GM12864 (cell line): ENCODE measurements at places on chromosomes 3 and 15.

GRCh38 chr15:48899793-48900192 lies 21.9 kb downstream of the EID1 start:
- no peak for DNase-seq

DNA sequence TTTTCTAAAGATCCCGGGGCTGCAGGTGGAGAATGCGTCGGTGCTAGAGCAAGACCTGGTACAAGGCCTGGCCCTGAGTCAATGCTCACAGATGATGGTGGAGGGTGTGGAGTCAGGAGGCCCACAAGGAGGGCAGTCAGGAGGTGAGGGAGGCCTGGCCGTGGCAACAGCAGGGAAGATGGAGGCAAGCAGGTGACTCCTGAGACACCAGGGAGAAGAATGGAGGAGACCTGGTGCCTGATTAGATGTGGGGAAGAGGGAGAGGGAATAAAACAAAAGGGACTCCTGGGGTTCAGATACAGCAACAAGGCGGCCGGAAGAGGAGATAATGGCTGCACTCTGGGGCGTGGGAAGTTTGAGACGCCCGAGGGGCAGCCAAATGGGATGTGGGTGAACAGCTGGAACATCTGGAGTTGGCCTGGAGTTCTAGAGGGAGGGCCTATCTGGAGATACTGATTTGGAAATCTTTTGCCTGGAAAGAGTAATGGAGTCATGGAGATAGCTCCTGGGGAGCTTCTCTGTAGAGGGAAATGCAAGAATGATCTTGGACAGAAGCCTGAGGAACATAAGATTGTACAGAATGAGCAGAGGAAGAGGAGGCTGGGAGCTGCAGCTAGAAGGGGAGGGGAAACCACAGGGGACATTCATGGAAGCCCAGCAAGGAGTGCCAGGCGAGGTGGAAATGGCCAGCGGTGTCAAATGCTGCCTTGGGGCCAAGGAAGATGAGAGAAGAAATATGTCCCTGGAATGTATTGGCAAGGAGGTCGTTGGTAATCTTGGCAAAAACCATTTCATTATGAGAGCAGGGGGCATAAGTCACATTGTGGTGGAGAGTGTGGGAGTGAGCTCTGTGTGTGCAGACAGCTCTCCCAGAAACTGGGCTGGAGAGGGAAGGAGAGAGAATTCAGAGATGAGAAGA lies 67.5 kb upstream of the CORO2B start:
- no peak for DNase-seq

DNA sequence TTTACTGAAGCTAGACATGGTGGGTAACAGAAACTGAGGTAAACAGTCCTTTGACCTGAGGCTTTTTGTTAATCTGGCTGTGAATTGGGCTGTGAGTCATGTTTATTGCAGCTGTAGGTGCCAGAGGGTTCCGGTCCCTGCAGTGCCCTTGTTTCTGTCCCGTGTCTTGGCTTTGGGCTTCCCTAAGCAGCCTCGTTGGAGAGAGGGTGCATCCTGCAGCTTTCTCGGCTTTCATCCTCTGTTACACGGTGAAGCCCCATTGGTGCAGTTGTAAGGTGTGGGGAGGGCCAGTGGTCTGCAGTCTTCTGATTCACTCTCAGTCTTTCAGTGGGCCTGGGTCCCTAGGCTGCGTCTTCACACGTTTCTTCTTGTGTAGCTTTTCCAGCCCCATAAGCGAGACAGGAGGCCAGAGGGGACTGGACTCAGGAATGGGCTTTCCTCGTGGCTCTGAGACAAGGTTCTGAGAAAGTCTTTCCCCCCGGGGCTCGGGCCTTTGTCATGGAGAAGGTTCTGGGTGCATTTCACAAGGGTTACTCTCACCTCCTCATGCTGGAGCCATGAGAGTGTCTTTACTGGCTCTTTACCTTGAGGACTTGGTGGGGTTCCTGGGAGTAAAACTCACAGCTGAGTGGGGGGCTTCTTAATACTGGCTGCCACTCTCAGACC lies 33.1 kb downstream of the ASB7 start:
- DNase-seq = no peak

DNA sequence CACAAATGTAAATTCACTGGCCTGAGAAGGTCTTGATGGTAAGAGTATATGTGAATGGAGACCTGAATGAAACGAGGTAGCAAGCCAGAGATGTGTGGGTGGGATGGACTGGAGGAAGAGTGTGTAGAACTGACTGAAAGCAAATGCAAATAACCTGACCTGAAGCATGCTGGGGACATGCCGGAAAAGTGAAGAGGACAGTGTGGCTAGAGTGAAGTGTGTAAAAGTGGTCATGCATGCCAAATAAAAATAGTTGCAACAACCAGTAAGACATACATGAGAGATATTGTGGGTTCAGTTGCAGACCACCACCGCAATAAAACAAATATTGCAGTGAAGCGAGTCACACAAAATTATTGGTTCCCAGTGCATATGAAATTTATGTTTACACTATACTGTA lies 82.3 kb downstream of the LPP start:
- DNase-seq = no peak

GRCh38 chr15:85091990-85092389 lies 110.3 kb downstream of the PDE8A start:
- no peak for DNase-seq
